ENCODE measurements at places on chromosomes 4 and X.
A peak's percentile ranks its signal among the peaks of the same experiment; 100 is the strongest.

GRCh38 chrX:145861818-145862217 is 44.2 kb downstream of the SLITRK2 start:
- DNase-seq: no peak

DNA sequence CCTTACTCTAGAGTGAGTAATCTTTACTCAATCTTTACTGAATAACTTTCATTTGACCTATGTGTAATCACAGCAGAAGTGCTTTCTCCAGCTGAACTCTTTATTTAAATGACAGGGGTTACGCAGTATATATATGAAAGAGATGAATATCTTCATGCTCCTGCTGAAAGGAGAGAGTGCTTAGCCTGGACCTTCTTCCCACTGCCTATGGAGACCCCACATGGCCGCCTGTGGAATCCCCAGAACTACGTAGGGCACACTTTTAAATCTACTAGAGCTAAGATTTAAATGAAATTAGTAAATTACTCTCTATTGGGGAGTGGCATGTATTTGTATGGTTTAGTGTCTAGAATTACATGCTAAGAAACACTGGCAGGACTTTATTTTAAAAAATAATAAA is 391.2 kb downstream of the ANKRD50 start:
- no peak for DNase-seq

DNA sequence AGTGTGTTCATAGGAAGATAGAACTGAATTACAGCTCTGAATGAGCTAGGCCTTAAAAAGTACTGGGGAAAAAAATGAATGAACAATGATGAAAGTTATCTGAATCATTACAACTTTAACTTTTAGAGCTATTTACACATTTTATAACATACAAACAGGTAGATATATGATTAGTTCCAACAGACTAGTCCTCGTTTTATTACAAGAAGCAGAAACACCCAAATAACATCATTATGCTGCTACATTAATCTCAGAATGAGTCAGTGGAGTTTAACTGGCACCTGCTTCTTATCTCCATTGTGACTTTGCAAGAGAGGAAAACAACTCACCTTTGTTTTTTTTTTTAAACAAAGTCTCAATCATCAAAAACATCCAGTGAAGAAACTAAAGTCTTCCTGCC is 15.2 kb downstream of the ATP8A1 start:
- no peak for DNase-seq

- DNase-seq: peak; percentile 69
Measured at GRCh38 chrX:111322231-111322855, 52.1 kb upstream of the CAPN6 start.

DNA sequence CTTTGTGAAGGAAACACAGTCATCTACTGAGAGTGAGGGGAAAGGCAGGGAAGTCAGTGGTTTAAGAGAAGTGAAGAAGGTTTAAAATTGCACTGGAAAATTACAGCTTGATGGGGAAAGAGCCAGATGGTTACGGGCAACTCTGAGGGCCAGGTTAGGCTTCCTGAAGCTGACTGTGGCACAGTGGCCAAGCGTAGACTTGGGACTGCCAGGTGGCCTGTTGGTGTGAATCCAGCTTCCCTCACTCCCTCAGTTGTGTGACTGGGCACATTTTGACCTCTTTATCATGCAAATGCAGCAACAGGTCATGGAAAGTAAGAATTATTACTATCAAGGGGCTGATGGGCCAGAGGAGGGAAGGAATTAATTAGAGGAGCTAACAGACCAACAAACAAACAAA is 390.1 kb downstream of the UNC5C start:
- DNase-seq: no peak

DNA sequence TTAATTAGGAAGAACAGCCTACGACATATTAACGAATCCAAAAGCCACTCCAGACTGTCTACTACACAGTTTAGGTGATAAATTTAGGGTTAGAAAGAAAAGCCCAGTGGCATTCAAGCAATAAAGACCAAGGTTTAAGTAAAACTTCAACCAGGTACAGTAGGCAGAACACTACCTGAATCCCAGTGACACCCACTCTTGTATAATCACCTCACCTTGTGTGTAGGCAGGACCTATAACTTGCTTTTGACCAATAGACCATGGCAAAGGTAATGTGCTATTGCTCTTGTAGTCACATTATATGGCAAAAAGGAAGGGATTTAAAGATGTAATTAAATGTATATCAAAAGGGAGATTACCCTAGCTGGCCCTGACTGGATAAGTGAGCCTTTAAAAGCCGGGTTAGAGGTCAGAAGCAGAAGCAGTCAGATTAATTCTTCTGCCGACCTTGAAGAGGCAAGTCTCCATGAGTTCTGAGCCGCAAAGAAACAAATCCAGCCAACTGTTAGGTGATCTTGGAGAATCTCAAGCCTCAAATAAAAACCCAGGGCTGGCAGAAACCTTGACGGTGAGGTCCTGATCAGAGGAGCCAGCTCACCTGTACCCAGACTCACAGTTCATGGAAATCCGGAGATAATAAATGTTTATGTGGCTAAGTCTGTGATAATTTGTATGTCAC is 8.8 kb downstream of the FSTL5 start:
- no peak for DNase-seq

GRCh38 chr4:6920171-6920570 is 10.5 kb downstream of the TBC1D14 start:
- no peak for DNase-seq

GRCh38 chrX:68892651-68893050 is 63.8 kb downstream of the EFNB1 start:
- DNase-seq: no peak

DNA sequence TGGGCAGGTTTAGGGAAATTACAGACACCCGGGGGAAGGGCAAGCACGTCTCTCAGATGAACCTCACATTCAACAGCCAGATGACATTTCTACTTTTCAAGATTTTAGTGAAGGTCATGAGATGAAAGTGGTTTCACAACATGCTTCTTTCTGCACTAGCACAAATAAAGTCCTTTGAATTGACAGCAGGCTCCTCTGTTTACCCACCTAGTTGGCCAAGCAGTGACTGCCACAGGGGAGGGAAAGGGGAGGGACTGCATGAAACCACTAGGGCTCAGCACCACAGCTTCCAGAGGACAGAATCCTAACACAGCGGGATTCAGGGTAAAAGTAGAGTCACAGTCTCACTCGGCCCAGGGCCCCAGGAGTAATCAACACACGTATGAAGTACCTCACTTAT is 6.2 kb downstream of the RAB40A start:
- DNase-seq: no peak

GRCh38 chrX:41108007-41108406 is 22.8 kb downstream of the USP9X start:
- no peak for DNase-seq

- DNase-seq: no peak
Measured at GRCh38 chr4:170656506-170656905, 566.8 kb upstream of the AADAT start.

DNA sequence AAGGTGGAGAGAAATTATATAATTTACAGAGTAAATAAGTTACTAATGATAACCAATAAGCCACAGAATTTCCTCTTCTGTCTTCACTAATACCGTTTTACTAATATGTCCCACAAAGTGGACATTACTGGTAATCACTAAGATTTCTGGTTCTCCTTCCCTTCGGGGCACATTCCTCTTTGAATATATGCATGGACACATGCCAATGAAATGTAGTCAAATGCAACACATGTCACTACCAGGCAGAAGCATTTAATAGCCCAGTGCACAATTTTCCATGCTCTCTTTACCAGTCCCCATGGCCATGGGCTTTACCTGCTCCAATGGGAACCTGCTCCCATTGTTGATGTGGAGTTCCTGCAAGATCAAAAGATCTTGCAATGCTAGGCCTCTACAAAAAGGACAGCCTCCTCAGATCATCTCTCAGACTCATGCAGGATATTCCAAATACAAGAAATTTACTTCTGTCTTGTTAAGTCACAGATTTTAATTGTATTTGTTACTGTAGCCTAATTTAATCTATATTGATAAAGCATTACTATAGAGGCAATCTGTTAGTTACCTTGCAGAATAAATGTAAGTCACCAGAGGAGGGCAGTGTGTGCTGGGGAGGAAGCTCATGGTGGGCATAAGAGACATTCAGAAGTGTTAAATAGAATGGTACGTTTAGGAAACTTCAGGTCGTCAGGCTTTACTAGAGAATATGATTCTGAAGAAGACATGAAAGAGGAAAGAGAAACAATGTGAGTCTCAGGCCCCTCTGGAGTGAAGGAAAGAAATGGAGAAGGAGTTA is 37.1 kb upstream of the INPP4B start:
- peak; percentile 20 for DNase-seq

GRCh38 chr4:52358883-52359321 is 300.2 kb downstream of the USP46 start:
- DNase-seq: no peak

GRCh38 chr4:46386570-46386969 is 3.4 kb downstream of the GABRA2 start:
- no peak for DNase-seq

DNA sequence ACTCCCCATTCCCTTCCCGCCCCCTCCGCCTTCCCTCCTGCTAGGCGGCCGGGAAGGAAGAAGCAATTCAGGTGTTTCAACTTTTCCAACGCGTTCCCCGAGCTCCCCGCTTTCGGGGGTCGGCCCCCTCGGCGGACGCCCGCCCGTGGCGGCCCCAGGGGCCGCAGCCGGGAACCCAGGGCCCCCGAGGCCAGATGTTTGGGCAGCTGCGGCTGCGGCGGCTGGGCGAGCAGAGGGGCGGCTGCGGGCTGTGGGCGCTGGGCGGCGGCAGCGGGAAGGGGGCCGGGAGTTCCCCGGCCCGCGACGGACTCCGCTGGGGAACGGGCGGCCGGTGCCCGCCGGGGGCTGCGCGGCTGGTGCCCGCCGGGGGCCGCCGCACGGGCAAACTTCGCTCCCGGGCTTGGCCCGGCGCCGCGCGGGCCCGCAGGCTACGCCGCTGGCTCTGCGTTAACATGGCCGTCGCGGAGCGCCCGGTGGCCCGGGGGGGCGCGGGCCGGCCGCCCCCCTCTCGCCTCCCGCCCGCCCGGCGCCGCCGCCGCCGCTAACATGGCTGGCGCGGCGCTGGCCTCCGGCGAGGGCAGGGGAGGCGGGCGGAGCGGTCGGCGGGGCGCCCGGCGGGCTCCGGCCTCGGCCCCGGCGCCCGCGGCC is 510 bp downstream of the HMGB3 start:
- DNase-seq: peak; percentile 20
